ENCODE measurements at places on chromosomes 3 and 15.
A peak's percentile ranks its signal among the peaks of the same experiment; 100 is the strongest.

GRCh38 chr3:52463416-52463815 lies 8.0 kb downstream of the NISCH start:
- DNase-seq = no peak

GRCh38 chr3:12894629-12895028 lies 53.3 kb upstream of the RPL32 start:
- DNase-seq = no peak

- DNase-seq = no peak
These were observed 514.2 kb upstream of the BCHE start for GRCh38 chr3:166351461-166351860.

DNA sequence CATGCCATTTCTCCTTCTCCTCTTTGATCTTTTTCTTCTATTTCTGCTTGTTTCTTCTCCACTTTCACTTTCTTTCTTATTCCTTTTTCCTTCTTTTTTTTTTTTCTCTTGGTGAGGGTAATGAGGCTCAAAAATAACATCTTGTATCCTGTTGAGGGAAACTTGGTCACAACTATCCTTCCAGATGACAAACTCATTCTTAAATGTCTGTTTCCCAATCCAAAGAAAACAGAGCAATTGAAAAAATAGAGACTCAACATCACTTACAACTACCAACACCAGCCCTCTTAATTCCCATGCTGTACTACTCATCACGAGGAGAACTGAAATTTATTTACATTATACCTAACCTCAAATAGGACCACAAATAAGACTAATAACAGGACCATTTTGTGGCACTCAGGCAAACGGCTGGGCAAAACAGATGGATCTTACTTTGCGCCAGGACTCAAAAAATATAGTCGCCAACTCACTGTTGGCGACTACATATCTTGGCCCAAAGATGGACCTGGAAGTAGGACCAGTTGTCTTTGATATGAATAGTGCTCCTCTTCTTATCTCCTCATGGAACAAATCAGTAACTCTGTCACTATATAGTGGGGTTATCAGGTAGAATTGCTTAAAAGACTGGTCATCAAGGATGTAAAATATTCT lies 343.9 kb downstream of the ZBTB20 start:
- no peak for DNase-seq

- no peak for DNase-seq
These were observed 6.5 kb upstream of the CPEB1 start for GRCh38 chr15:82653483-82654168.

GRCh38 chr3:186461141-186461540 lies 83.0 kb downstream of the CRYGS start:
- no peak for DNase-seq

DNA sequence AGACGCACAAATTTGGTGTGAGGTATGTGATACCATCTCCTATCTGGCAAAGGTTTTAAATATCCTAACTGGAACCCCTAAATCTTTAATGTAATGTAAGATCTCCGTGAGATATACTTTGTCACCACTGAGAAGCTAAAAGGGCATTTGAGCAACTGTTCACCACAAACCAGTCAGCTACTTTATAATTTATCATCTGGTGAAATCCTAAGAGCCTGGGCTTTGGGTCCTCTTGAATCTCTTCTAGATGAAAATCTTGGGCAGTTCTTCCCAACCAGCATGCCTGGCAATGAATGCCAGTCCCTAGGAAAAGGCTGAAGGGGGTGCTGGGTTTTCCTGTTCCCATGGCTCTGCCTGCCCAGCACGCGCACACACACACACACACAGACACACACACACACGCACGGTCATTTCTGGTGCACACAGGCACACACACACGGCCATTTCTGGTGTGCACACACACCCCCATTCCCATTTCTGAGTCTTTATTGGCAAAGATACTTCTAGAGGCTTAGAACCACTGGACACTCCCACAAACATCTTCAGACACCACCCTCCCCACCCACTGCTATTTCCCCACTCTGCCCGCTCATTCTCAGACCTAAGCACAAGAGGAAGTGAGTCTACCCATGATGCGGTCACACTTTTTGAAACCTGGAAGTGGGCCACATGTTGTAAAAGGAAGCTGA lies 72.6 kb downstream of the MYO1E start:
- peak; percentile 92 for DNase-seq

GRCh38 chr15:90209591-90209990 lies 8.5 kb downstream of the SEMA4B start:
- DNase-seq = peak; percentile 59

- DNase-seq = no peak
These were observed 156.8 kb downstream of the TBC1D5 start for GRCh38 chr3:17585394-17586325.

DNA sequence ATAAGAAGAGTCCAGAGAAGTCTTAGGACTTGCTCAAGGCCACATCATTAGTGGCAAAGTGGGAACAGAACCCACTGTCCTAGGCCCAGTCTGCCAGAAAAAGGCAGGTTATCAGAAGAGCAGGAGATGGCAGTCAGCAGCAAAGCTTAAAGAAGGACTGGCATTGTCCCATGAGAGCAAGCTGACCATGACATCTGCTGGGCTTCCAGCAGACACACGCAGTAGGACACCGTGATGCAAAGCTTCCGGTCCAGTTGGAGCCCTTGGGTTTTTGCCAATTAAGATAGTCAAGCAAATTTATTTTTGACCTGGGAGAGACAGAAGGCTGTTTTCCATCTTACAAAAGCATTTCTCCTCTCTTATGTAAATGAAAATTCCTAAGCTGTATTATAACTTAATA lies 42.1 kb downstream of the ZBTB38 start:
- no peak for DNase-seq

GRCh38 chr3:13414040-13414729 lies 5.9 kb downstream of the NUP210 start:
- peak; percentile 90 for DNase-seq

Measured in activated CD8-positive, alpha-beta memory T cell treated with anti-CD3 and anti-CD28 coated beads, Interleukin-2, amount 10 ng/mL, durations not matched to agents 7 days and 5 days (primary cell).